GM12878 (cell line): ENCODE measurements at places on chromosomes 1 and 21.

DNA sequence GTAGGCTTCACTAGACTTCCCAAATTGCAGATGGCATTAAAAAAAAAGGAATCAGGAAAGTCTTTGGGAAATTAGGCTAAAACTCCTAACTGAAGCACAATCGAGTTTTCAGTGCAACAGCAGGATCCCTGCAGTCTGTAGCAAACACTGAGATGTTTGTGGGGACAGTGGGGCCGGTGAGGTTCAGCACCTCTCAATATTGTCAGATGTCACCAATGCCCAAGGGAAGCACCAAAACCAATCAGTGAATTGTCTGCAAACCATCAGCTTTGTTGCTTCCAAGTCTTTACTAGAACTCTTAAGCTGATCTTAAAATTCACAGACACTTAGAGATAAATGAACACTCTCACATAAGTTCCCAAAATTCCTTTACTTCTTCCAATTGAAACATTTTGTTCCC, 2.6 kb downstream of the ERG start:
- no peak for DNase-seq

- DNase-seq, result no peak
Observed at GRCh38 chr1:247475793-247476192, 17.9 kb upstream of the OR2B11 start.

- peak; percentile 79 for DNase-seq
Observed at GRCh38 chr1:42958488-42959319, at the start of gene SLC2A1. SLC2A1 (minus strand) TSS chr1:42958868; CDS start chr1:42958651, 217 bp downstream.

DNA sequence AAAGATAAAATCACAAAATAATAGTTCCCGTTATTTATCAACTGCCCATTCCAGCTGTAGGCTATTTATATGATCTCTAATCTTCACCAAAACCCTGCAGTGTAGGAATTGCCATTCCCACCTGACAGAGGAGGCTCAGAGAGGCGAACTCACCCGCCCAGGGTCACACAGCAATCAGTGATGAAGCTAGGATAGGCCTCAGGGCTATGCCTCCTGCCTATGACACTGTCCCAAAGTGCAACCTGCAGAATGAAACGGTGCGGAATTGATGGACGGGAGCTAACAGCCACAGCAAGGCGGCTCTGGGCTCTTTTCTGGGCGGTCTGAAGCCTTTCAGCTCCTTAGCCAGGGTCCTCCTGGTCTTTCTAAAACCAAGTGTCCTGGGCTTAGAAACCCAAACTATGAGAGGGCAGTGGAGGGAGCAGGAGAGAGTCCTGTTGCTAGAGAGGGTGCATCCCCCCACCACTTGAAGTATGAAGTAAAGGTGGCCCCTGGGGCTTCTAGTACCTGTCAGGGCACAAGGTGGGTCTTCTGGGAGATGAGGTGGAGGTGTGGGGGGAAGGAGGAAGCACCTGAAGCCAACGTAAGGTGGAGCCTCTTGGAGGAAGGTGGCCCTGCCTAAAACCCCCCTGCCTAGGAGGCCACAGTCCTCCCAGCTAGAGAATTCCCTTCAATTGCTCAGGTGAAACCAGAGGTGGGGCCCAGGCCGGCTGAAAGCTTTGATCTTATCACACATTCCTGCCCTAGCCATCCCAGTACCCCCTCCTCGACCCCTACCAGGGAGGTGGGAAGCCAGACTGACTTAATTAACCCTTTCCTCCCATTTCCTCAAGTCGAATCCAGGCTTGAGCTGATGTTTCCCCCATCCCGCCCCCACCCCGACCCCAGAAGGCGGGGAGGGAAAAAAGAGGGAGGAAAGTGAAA, 14.8 kb downstream of the HSPG2 start:
- DNase-seq, result no peak

- no peak for DNase-seq
Observed at GRCh38 chr21:41611966-41612606, 104.1 kb upstream of the TMPRSS2 start.

DNA sequence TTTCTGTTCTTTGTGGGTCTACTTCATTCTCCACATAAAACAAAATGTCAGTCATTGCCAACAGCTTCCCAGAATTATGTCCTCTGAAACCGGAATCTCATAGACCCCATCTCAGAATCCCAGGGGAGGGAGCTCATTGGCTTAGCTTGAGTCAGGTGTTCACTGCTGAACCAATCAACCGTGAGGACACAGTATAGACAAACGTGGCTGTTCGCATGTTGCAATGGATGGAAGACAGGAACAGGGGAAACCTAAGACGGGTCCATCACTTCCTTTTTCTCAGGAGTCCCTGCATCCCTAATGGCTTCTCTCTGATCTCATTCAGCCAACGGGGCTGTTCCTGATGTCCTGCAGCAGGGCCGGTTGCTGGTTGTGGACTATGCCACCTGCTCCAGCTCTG, 9.1 kb downstream of the CELA2A start:
- DNase-seq, result no peak

- DNase-seq, result no peak
Observed at GRCh38 chr1:119811387-119811786, at the start of gene REG4. REG4 (minus strand) TSS chr1:119811460; CDS start chr1:119808769, 2,691 bp downstream.

DNA sequence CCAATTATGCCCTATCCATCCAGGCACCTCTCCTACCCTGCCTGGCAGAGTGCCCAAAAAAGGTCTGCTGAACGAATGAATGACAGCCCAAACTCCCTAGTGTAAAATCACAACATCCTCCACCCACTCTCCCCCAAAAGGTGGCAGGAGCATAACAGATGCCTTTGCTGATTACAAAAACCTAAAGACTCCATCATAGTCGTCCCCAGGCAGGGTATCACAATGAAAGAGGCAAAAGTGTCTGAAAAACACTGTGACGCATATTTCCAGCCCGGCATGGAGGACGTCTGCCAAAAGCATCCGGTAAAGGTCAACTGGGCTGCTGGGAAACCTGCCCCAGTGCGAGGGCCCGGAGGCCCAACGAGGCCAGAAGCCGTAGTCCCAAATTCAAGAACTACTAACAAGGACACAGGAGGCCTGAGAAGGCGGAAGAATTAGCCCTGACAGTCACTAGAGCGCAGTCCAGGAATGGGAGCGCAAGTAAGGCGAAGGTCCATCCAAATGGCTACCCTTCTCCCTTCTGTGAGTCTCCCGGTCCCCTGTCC, 576 bp downstream of the SMIM12 start:
- DNase-seq, result no peak

DNA sequence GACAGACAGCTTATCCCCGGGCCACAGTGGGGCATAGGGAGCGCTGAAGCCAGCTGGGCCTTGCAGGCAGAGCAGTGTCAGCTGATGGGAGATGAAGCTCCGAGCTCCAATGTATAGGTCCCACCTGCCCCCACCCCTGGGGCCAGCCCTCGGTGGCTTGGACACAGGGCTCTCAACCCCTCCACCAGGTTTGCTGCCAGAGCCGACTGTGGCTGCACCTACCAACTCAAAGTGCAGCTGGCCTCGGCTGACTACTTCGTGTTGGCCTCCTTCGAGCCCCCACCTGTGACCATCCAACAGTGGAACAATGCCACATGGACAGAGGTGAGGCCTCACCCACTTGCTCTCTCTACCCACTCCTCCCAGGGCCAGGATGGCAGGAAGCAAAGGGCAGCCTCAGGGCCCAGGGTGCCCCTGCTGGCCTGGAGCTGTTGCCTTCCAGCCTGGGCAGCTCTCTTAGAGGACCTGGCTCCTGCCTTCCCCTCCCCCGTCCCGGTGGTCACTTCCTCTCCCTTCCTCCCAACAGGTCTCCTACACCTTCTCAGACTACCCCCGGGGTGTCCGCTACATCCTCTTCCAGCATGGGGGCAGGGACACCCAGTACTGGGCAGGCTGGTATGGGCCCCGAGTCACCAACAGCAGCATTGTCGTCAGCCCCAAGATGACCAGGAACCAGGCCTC, 7.7 kb downstream of the MAD2L2 start:
- DNase-seq, result no peak

GRCh38 chr1:186841599-186841998, 12.8 kb downstream of the PLA2G4A start:
- no peak for DNase-seq

DNA sequence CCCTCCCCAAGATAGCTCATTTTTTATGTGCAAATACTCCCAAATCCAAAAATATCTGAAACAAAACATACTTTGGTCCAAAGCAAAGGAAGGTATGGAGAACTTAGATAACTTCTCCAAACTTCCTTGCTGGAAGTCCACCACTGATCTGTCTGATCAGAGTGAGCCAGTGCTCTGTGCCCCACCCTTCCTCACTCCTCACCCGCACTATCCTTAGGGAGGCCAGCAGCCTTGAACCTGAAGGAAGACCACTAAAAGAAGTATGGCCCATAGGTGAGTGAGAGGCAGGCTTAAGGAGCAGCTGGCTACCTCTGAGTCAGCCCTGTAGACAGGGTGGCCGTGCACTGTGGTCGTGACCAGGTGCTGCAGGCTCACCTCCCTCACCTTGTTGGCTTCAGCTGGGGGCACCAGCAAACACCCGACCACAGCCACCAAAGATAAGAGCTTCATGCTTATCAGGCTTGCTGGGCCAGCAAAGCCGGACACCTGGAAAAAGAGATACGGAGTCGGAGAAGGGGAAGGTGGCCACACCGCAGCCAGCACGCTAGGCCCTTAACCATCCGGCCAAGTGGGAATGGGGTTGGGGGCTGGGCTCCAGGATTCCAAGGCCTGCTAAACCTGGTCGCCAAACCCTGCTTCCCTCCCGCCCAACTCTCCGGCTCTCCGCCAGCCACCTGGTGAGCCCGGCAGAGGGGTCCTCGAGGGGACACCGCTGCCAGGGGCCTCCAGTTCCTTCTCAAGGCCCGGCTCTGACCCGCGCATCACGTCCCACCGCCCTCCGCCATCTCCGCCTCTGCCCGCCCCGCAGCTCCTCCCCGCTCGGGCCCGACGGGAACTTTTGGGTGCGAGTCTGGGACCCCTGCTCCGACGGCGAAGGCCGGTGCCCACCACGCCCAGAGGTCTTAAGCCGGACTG, 543 bp downstream of the TMEM9 start:
- DNase-seq, result no peak

DNA sequence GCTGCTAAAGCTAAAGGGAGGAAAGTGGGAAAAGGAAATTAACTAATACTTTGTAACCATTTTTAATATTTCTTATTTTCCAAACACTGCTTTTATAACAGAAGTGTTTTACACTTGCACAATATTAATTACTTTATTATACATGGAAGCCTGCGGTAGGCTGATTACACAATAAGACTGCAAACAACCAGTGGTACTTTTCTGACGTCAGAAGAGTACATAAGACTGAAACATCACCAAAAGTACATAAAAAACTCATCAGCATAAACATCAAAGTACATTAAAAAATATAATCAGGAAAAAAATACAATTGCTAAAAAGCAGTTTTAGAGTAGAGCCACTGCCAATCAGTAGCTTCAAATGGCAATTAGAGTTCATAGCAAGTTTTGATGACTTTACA, 4.6 kb downstream of the ZNF281 start:
- DNase-seq, result no peak

- DNase-seq, result no peak
Observed at GRCh38 chr1:154657556-154657955, 49.6 kb upstream of the ADAR start.

GRCh38 chr1:150621497-150622302, 7.7 kb downstream of the ENSA start:
- DNase-seq, result no peak

GRCh38 chr1:160629286-160630210, 17.3 kb downstream of the SLAMF1 start:
- no peak for DNase-seq

DNA sequence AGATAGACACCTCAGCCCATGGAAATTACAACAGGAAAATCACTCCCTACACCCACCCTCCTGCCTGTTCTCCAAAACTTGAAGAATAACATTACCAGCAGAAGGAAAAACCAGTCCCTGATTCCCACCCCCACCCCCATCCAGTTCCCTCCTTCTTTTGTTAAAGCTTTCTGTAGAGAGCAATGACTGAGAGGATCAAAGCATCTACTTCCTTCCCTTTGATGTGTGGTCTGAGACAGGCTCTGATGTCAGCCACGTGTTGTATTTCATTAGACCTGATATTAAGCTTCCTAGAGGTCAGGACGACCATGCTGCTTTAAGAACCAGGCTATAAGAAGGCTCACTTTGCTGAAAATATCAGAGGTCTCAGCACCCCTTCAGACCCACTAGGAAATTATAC, 73.9 kb upstream of the HAO2 start:
- no peak for DNase-seq

DNA sequence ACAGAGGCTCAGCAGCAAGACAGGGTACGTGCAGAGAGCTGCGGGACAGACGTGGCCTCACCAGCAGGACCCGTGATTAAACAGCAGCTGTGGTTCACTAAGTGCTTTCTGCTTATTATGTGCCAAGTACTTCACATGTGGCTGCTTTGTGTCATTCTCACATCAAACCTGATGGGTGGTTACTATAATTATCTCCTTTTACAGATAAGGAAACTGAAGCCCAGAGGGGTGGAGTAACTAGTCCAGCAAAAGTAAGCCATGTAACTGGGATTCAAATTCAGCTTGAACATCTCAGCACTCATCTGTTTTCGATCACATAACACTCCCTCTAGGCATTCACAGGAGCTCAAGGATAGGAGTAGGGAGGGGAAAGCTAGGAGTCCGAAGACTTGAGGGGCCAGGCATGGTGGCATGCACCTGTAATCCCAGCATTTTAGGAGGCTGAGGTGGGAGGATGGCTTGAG, 50.8 kb upstream of the CLIC4 start:
- DNase-seq, result peak; percentile 79

DNA sequence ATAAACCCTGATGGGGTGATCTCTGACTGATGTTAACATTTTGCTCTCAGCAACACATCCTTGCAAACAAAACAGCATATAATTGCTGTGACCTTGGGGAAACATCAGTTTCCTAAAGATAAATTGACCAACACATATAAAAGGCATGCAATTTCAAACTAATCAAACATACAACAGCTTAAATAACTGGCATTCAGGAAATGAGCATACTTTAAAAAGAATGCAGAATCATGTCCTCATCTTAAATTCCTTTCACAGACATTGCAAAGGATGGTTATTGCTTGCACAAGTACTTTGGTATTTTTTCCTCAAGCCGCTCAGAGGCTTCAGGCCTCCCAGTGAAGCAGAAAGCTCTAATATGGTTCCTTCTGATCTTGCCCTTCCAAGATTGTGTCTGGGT, 53.4 kb upstream of the RGS18 start:
- DNase-seq, result no peak

DNA sequence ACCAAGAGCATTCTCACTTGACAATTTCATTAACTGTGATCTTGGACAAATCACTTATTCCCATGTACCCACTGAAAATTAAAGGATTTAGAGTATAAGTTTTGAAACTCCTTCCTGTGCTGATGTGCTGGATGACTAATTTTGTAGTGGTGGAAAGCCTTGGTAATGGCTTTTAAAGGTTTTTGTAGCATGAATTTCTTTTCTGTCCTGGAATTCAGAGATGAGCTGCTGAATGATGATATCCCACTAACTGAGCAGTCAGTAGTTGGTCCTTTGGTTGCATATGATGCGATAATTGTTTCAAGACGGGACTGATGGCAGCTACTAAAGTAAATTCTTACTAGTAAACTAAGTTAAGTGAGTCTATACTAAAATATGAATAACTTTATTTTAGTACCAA, 5.2 kb downstream of the RPL5 start:
- DNase-seq, result no peak

DNA sequence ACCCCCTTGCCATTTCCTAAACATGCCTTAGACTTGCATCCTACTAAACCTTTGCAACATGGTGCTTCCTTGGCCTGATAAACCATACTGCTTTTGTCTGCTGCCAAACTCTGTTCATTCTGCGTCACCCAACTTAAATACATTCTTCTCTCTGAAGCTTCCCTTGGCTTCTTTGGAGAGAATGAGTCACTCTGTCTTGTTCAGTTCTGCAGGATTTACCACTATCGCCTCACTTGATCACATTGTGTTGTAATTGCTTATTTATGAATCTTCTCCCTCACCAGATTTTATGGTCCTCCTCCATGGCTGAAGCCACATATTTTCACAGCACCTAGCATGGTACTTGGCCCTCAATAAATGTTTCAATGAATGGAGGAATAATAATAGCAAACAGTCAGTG, 21.7 kb upstream of the TUT4 start:
- DNase-seq, result no peak
